ENCODE measurements at places on chromosomes 13 and 19.

GRCh38 chr13:57253551-57253950, 86.6 kb downstream of the PRR20E start:
- no peak for DNase-seq

GRCh38 chr19:16325641-16326400, 1.2 kb downstream of the KLF2 start:
- peak; percentile 44 for DNase-seq

DNA sequence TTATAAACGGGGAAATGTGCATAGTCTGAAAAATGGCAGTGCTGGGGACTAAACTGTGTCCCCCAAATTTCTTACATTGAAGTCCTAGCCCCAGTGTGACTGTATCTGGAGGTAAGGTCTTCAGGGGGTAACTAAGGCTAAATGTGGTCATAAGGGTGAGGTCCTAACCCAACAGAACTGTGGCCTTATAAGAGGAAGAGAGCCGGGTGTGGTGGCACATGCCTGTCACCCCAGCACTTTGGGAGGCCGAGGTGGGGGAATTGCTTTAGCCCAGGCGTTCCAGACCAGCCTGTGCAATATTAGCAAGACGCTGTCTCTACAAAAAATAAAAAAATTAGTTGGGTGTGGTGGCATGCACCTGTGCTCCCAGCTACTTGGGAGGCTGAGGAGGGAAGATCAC, 17.8 kb downstream of the PROZ start:
- no peak for DNase-seq

- DNase-seq, result no peak
Observed at GRCh38 chr13:60417734-60418133, 20.7 kb downstream of the TDRD3 start.

DNA sequence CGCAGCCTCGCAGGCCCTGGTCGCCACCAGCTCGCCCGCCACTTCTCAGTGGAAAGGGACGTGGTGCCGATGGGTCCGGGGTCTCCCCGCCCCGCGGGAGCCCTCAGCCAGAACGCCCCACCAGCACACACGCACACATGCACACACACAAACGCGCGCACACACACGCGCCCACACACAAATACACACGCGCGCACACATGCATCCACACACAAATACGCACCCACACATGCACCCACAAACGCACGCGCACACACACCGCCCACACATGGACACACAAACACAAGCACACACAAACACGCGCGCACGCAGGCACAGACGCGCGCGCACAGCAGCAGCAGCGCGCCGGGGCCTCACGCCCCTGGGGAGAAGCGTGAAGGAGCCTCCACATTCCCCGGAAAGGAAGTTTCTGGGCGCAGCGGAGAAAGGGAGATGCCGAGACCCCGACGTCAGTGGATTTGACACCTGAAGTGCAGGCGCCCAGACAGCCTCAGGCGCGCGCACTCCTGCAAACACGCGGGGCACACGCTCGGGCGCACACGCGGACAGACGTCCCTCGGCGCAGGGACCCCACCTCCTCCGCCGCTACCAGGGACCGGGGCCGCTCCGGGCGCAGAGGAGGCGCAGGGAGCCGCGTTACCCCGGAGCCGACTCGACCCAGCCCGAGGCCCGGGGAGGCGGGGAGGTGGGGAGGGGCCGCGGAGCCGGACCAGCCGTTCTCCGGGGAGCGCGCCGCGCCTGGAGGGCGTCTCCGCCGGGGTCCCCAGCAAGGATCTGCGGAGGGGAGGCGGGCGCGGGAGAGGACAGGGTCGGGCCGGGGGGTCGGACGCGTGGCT, 622 bp downstream of the RASA3 start:
- DNase-seq, result no peak

DNA sequence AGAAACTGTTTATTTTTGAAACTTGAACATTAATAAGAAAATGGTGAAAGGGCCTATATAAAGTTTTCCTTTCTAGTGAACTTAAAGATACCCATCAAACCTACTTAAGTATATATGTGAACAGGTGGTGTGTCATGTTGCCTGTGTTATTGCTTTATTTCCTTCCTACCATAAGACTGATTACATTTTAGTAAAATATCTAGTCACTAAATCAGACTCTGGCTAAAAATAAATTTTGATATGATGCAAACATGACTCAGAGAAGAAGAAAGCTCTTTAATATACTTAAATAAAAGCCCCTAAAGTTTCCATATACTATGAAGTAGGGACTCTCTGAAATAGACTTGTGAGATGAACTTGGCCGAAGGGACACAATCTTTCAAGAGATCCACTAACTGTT, 35.1 kb upstream of the FBXL3 start:
- no peak for DNase-seq

GRCh38 chr19:6383188-6383587, 7.5 kb upstream of the PSPN start:
- DNase-seq, result no peak

GRCh38 chr19:38838208-38838985, 6.8 kb upstream of the ECH1 start:
- no peak for DNase-seq

DNA sequence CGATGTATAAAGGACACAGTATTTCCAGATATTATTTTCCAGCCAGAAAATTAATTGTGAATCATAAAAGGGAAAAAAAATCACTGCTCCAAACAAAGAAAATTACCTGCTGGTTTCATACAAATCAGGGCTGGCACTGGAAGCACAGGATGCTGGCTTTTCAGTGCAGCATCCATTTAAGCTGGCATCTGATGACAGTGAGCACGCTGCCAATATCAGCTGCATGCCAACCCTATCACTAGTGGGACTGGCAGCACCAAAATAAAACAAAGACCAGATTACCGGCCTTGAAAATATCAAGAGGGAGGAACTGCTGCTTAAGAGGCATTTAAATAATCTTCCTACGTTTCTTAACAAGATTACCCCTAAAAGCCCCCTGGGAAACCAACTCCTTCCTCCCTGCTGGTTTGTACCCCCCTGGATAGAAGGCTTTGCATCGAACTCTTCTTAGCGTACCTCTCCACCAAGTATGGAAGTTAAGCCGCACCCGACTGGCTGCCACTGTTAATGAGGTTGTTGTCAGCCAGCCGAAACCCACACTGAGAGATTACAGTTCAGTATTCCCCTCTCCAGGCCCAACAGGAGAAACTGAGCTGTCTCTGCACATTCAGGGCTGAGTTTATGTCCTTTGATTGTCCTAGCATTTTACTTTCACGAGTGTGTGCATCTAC, 257.8 kb downstream of the EFNB2 start:
- no peak for DNase-seq

Measured in activated CD4-positive, CD25-positive, alpha-beta regulatory T cell (primary cell).